ENCODE measurements at places on chromosomes 3 and 15.

GRCh38 chr3:108862865-108863798 lies 40.5 kb downstream of the TRAT1 start:
- DNase-seq: no peak

DNA sequence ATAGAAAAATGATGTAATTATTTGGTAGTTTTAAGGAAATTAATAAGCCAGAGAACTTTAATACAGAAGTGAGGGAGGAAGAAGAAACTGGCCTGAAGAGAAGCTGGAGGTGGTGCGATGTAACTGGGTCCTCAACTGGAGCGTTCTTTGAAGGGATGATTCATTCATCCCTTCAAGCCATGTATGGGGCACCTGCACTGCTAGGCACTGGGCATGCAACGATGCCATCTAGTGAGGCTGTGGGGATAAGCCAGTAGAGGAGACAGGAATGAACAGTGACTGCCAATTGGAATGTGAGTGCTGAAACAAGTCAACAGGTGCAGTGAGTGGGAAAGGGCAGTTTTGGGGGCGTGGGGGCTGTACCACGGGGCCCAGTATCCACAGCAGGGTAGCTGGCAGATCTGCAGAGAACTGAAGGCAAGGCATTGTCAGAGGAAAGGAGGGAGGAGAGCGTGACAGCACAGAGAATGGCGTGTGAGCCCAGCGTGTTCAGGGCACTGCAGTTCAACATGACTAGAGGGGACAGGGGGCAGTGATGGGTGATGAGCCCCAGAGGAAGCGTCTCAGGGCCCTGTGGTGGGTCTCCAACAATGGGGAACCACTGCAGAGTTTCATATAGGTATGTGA lies 3.8 kb upstream of the KIF23 start:
- DNase-seq: no peak

GRCh38 chr3:48130321-48130904 lies 57.8 kb downstream of the CDC25A start:
- no peak for DNase-seq

DNA sequence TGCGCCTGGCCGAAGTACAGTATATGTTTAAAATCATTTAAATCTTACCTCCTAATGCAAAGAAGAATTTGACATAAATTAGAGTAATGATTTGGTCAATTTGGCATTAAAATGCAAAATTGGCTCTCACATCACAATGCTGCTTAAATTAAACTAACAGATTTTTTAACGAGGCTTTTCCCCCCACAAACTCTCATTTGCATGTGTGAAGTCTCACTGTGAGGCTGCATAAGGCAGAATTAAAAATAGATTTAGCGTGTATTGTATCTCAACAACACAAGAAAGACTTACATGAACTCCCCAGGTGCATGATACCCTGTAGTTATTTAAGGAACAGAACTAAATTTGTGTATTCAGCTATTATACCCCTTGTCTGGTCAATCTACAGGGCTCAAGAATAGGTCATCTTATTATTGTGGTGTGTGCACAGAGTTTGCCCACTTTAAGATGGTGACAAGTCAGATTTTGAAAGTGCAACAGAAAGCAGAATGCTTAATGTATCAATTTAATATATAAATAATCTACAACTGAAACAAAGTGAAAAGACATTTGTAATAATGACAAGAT lies 897.9 kb downstream of the EPHA3 start:
- no peak for DNase-seq

GRCh38 chr15:89780601-89781000 lies 4.5 kb downstream of the MESP2 start:
- no peak for DNase-seq

- no peak for DNase-seq
Measured at GRCh38 chr15:98506711-98507110, 141.6 kb upstream of the IGF1R start.

- DNase-seq: no peak
Measured at GRCh38 chr3:25468866-25469319, 40.8 kb downstream of the RARB start.

DNA sequence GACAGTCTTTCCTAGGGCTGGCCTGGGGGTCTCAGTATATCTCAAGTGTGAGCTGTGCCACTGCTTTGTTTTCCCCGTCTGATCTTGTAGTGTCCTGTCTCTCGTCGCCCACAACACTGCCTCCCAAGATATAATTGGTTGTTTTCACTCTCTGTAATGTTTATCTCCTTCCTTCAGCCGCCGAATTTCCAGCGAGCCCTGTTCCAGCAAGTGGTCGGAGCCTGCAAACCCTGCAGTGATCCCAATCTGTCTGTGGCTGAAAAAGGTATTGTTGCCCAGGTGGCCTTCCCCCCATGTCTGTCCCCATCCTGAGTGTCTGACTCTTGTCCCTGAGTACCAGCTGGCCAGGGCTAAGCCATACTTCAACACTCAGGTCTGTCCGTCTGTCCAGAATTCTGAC lies 9.5 kb upstream of the MANF start:
- no peak for DNase-seq

Measured in GM19239 (cell line).